ENCODE measurements at places on chromosomes 1 and 21.

DNA sequence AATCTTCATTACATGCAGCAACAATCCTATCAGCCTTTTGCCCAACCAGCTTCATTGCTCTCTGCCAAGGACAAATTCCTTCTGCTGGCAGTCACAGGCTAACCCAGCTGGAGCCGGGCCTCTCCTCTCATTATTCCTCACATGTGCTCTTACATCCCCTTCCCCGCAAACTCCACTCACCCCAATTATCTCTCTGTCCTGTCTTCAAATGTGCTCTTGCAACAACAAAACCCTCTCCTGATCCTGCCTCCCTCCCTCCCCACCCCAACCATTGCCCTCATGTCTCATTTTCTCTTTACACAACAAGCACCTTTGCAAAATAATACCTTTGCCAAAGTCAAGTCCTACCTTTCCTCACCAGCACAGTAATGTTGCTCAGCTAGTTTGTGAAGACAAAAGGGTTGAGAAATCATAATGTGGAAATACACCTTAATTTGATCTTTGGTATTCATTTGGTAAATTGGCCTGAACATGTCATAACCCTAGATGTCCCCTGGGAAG, 36.0 kb upstream of the DHCR24 start:
- no peak for DNase-seq

GRCh38 chr1:22203335-22203734, 60.4 kb upstream of the WNT4 start:
- no peak for DNase-seq

- no peak for DNase-seq
These were observed 4.9 kb downstream of the RASSF5 start for GRCh38 chr1:206512058-206512850.

DNA sequence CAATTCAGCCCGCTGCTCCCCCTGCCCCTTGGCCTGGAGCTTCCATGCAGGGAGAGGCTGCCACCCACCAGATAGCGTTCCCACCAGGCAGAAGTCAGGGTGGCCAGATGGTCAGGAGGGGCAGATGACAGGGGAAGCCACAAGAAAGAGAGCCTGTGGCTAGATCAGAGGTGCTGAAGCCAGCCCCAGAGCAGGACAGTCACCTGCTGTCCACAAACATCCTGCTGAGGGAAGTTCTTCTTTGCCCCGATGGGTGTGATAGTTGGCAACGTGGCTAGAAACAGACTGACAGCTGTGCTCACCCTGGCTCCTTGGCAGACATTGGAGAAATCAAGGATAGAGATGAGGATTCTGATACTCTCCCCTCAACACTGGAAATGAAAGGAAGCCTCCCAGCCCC, 27.2 kb upstream of the SRP9 start:
- DNase-seq, result no peak

Data from T-helper 1 cell (primary cell).